ENCODE measurements at places on chromosomes 16 and 17.
A peak's percentile ranks its signal among the peaks of the same experiment; 100 is the strongest.

- no peak for DNase-seq
Measured at GRCh38 chr16:67039260-67040020, 10.5 kb downstream of the CBFB start.

- DNase-seq, result no peak
Measured at GRCh38 chr17:68403122-68403521, 54.2 kb downstream of the WIPI1 start.

DNA sequence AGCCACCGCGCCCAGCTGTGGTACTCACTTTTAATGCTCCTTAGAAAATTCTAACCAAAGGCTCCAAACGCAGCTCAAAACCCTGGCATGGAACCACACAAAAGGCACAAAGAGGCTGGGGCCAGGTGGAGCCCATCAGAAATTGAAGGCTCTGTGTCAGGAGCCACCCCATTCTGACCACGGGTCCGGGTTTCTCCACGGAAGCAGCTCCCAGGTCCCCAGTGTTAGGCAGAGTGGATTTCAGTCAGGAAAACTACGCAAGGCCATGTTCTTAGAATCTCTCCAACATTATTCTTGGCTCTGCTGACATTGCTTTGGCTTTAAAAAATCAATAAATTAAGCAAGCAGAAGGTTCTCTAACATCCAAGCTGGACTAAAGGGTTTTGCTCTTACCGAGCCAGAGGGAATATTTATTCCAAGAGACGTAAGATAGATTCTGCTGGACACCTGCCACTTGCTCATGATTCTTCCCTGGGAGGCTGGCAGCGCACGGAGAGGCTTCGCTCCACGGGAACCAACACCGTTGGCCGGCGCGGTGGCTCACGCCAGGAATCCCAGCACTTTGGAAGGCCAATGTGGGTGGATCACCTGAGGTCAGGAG is 93.5 kb downstream of the NXN start:
- DNase-seq, result peak; percentile 29

DNA sequence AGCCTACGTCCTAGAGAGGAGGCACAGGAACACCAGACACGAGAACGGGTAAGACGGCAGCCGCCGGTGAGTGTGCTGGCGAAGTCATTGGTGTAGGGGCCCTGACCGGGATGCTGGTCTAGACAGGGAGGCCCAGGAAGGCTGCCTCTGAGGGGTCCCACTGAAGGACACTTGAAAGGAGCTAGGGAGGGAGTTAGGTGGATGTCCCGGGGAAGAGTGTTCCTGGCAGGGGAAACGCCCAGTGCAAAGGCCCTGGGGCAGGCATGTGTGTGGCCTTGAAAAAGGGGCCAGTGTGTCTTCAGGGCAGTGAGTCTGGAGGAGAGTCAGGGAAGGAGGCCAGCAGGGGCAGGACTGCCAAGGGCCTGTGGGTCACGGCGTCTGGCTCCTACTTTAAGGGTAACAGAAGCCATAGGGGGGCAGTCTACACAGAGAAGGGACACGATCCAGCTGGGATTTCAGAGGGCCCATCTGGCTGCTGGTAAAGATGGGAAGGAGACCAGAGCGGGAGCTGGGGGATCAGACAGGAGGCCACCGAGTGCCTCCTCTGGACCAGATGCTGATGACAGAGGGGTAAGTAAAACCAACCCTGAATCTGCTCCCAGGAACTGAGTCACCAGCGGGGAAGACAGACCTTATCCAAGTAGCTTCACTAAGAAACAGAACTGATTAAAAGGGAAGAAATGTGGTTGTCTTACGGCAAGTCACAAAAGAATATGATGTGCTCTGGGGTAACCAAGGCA is 115.9 kb downstream of the LITAF start:
- no peak for DNase-seq

GRCh38 chr17:17183744-17184143 is 22.4 kb downstream of the PLD6 start:
- DNase-seq, result no peak

GRCh38 chr17:54270499-54270898 is 447.8 kb downstream of the KIF2B start:
- no peak for DNase-seq

DNA sequence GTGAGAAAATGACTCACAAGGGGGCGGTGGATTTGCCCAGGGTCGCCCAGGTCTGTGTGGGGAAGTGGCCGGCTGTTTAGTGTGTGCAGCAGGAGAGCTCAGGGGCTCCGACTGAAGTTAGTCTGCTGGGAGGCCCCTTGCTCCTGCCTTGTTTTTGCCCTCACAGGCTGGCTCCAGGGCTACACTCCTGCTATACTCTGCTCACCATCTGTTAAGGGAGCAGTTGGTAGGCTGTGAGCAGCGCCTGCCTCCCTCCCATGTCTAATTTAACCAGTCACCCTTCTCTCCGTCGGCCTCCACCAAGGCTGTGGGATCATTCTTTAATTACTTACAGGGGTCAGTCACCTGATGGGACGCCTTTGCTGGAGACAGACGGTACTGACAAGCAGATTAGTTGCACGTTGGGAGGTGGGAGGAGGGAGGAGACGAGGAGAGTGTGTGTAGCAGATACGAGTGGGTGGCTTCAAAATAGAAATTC is 35.5 kb downstream of the KSR1 start:
- DNase-seq, result no peak

- peak; percentile 39 for DNase-seq
Measured at GRCh38 chr17:17849147-17849820, 12.5 kb upstream of the SREBF1 start.

DNA sequence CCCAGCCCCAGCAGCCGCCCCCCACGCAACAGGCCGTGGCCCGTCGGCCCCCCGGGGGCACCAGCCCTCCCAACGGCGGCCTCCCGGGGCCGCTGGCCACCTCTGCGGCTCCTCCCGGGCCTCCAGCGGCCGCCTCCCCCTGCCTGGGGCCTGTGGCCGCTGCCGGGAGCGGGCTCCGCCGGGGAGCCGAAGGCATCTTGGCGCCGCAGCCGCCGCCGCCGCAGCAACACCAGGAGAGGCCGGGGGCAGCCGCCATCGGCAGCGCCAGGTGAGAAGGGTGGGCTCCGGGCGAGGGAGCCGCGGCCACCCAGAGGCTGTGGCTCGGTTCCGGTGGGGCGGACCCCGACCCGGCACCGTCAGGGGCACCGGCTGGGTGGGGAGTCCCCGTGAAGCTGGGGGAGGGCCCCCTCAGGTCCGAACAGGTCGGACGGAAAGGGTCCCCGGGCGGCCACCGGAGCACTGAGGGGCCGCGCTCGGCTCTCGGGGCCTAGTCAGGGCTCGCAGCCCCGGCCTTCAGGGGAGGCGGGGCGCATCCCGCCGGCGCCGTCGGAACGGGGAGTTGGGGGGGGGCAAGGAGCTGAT is 583 bp downstream of the ATXN2L start:
- no peak for DNase-seq

DNA sequence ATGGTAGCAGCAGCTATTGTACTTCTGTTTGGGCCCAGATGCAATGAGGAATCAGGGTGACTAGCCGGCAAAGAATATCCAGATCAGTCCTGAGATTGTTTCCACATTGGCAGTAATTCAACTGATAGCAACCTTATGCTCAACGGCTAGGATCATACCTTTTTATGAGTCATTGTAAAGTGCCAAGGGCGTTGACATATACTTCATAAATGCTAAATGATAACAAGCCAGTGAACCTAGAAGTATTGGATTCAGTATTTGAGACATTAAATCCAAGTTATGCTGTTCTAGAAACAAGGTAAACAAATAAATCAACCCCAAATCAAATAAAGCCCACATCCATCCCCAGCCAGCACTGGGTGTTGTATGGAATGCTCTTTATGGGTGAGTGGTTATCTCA is 207.1 kb upstream of the ZFHX3 start:
- no peak for DNase-seq

GRCh38 chr17:45313421-45313771 is 3.4 kb downstream of the MAP3K14 start:
- DNase-seq, result no peak

DNA sequence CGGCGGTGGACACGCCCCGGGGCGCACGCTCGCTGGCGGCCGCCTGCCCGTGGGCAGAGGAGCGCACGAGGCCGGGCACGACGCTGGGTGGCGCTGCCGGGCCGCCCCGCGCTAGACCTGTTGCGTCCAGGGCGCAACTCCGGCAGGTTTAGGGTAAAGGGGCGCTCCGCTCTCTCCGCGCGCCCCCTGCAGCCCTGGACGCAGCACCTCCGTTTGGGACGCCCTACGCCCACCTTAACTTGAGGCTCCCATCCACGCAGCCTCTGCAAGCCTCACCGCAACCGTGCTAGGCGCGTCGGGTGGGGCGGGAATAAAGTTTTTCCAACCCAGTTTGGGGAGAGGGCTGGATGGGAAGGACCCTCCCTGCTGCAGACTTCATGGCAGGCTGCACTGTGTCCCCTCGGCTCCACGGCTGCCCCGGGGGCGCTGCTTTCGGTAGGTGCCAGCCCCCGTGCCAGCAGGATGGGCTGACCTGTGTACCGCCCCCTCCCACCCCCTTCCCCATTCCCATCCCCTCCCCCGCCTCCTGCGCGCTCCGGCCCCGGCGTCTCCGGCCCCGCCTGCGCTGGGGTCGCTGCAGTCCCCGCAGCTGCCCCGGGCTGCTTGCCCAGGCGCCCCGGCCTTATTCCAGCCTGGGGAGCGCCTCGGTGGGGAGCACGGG is at the start of gene SYT17:
TSS of gene SYT17 (plus strand) at position 531 of the 661 bp plus-strand sequence. CDS start 407 bp downstream, outside the sequence.
- DNase-seq, result peak; percentile 66

GRCh38 chr16:86614699-86615098 is 36.4 kb downstream of the FOXL1 start:
- no peak for DNase-seq

DNA sequence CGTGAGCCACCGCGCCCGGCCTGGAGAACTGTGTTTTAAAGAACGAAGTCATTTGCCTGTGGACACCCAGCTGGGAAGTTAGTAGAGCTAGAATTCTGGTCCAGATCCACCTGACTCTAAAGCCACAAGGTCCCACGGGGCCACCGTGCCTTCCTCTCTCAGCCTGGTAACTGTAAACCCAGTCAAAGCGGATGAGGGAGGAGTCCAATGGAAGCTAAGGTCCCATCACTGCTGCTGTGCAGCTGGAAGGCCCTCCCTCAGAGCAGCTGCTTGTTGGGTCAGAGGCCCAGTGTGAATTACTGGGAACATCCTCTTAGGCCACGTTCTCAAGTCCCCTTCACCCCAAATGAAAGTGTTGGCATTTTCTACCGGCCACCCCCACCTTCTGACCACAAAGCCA is 48.8 kb upstream of the CACNG5 start:
- no peak for DNase-seq

DNA sequence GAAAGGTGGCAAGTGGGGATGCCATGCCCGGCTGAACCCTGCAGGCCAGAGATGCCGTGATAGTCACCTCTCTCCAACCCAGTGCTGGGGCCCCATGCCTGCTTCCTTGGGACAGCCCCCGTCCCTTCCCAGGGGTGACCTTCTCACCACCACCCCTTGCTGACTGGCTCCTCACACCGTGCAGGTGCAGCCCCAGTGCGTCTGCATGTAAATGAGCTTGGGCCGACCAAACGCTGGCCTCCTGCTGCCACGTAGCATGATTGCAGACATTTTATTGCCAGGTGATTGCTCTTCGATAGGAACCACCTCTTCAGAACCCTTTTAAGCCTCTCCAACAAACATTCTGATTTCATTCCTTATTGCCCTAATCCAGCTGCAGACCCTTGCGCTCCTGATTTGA is 32.5 kb downstream of the ASIC2 start:
- DNase-seq, result no peak

- DNase-seq, result no peak
Measured at GRCh38 chr16:11689031-11689840, 21.0 kb downstream of the SNN start.

DNA sequence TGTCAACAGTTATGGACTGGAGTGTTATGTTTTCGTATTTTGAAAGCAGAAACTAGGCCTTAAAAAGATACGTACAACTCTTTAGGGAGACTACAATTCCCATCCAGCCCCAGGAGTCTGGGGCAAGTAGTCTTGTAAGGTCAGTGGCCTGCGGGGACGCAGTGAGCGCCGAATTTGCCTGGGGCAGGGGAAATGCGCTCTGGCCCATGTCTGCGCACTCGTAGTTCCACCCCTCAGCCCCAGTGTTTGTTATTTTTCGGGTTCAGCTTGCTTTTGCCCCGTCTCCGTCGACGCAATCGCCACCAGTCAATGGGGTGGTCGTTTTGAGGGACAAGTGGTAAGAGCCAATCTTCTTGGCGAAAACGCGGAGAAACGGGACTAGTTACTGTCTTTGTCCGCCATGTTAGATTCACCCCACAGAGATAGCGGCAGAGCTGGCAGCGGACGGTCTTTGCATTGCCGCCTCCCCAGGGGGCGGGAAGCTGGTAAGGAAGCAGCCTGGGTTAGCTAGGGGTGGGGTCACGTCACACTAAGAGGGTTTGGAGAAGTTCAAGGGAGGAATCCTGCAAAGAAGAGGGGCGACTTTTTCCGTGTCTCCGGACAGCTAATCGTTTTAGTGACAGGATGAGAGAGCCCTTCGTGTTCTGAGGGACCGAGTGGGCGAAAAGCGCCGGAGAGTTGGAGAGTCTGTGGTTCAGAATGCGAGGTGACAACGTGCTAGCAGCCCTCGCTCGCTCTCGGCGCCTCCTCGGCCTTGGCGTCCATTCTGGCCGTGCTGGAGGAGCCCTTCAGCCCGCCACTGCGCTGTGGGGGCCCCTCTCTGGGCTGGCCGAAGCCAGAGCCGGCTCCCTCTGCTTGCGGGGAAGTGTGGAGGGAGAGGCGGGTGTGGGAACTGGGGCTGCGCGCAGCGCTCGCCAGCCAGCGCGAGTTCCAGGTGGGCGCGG is 1.1 kb upstream of the BRCA1 start:
- DNase-seq, result no peak

DNA sequence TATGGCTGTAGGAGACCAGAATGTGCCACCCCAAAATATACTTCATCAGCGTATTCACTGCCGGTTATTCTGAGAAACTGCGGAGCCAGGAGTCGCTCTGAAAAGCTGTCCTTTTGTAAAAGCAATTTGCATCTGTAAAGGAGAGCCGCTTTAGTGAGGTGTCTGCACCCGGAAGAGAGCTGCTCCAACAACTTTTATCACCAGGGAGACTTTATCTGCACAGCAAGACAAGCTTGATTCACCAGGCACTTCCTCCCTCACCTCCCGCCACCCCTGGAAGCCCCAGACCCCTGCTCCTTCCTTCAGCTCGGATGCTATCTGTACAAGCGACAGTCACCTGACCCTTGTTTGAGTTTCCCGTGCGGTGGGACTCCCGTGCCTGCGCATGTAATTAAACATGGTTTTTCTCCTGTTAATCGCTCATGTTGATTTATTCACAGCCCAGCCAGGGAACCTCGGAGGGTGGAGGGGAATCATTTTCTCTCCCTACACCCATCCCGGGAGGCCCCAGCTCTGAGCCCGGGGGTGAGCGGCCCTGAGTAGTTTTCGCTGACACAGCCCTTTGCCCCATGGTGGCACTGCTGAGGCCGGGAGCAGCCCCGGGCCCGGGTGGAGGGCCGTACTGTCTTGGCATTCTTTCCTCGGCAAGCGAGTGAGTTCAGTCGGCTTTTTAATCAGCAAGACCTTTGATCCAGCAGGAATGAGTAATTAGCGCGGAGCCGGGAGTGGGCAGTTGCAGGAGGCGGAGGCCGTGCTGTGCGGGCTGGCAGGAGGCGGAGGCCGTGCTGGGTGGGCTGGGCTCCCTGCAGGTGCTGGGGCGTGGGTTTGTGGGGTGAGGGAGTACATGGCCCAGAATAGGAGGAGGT is 222.7 kb upstream of the CIBAR2 start:
- DNase-seq, result no peak

Data from NCI-H1417 (cell line).